ENCODE measurements at places on chromosomes 5 and 9. TPM values are rescaled to one million over a fixed set of nuclear protein-coding genes. Genes with fewer than 3 reads are reported as not detected.

GRCh38 chr5:74401946-74402320, 238.6 kb downstream of the ENC1 start:
- no peak for DNase-seq

- DNase-seq, result no peak
These were observed 63.6 kb upstream of the MAP3K1 start for GRCh38 chr5:56751572-56752313.

DNA sequence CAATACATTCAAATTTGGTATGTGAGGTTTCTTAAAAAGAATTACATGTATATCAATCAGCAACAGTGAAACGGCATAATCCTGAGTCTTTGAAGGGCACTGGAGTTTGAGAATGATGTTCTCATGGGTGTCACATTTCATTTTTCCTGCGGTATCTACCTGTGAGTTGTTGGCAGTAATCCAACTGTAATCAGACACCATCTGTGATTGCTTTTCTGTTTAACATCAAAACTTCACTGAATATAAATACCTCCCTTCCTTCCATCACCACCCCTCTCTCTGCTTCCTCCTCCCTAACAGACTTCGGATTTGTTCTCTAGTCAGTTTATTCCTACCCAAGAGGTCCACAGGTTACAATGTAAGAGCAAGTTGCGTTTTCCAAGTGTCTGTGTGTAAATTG, 275.2 kb upstream of the PCSK5 start:
- peak; percentile 15 for DNase-seq

- no peak for DNase-seq
These were observed 66.3 kb downstream of the FBXL7 start for GRCh38 chr5:15566306-15566705.

DNA sequence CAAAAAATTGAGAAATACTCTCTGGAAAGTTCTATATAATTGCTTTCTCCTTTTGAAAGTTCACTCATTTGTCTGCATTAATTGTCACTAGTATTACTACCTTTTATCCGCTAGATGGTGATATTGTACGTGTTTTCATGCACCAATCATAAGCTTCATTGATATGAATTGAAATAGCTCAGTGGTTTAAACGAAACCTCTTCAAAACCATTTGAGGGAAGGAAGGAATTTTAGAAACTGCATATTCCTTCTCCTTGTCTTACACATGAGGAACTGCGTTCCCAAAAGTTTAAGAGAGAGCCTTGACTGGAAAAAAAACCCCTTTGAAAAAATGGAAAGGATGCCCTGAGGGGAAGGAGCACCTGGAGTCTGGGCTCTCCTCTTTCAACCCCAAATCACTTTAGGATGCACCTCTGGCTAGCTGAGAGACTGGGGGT, 98.6 kb downstream of the YTHDC2 start:
- DNase-seq, result no peak

GRCh38 chr5:152811988-152812387, 406.9 kb upstream of the NMUR2 start:
- no peak for DNase-seq

DNA sequence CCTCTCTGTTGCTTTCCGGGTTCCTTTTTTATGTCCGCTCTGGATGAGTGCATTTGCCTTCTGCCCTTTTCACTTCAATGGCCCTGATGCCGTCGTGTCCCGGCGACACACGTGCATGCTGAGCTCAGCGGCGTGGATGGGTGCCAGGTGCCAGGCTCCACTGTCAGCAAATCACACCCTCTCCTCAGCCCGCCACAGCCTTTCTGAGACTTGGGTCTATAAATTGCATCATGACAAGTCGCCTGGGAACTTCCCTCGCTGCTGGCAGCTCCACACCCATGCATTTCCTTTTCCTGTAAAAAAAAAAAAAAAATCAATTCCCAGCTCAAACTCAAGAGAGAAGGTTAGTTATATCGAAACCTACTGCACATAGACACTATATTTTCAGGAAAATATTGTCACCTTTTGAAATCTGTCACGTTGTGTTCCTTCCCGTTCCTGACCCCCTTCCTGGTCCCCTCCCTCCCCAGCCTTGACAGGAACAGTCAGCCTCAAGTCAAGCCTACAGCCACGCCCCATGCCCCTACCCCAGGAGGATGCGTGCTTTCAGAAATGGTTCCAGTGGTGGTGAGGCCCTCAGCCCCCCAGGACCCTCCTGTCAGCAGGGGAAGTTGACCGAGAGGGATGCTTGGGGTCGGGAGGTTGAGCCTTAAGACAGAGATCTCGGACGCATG, 110.3 kb upstream of the PTCH1 start:
- DNase-seq, result peak; percentile 31

DNA sequence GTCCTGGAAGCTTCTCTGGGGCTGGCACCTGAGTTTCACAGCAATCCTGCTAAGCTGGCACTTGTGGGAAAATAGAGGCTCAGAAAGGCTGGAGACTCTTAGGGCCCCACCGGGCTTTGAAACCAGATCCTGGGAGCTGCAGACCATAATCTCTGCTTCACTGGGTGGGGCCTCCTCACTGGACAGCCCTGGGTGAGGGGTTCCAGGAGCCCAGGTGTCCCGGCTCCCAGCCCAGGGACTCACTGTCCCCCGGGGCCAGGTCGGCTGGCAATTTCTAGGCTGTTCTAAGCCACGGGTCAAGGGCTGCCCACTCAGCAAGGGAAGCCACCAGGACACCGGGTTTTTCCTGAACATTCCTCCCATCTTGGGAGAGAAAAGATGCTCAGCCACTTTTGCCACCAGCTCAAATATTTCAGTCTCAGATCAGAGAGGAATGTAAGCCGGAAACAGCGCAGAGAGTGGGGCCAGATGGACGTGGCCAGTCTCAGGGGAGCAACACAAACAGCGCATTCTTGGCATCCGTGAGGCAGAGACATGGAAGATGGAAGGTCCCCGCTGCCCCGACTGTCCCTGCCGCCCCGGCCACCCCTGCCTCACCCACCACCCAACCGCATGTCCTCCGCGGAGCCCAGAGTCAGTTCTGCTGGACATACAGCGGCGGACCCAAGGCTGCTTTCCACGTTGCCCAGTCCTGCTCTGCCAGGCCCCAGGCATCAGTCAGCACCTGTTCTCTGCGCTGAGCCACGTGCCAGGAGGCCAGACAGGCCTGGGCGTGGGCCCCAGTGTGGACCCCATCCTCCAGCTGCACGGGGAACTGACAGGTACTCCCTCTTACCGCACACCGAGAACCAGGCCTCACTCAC, 72.6 kb downstream of the VAV2 start:
- no peak for DNase-seq

GRCh38 chr9:134678666-134679443, 37.3 kb downstream of the COL5A1 start:
- no peak for DNase-seq

DNA sequence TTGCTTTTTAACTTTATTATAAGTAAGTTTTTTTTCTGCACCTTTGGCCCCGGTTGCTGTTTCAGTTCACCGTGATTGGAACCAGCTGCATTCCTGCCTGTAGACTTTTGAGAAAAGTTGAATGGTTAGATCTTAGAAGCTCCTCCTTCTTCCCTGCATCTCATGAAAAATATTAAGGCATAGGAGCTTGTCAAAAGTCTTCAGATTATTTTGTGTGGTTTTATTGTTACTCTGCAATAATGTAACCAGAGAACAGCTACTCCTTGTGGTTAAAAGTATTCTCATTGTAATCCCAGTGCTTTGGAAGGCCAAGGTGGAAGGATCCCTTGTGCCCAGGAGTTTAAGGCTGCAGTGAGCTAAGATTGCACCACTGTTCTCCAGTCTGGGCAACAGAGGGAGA, 3.3 kb upstream of the SLC2A8 start:
- peak; percentile 57 for DNase-seq

DNA sequence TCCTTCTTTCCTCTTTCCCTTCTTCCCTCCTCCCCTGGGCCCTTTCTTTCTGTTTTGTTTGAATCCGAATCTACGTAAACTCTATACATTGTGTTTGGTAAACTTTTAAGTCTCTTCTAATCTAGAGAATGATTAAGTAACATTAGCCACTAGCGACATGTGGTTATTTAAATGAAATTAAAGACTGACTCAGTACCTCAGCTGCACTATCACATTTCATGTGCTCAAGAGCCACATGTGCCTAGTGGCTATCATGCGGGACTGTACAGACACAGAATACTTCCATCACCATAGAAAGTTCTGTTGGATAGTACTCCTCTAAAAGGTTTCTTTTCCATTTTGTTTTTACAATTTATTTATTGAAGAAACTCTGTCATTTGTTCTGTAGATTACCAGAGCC, 29.0 kb downstream of the DCTN4 start:
- DNase-seq, result no peak

DNA sequence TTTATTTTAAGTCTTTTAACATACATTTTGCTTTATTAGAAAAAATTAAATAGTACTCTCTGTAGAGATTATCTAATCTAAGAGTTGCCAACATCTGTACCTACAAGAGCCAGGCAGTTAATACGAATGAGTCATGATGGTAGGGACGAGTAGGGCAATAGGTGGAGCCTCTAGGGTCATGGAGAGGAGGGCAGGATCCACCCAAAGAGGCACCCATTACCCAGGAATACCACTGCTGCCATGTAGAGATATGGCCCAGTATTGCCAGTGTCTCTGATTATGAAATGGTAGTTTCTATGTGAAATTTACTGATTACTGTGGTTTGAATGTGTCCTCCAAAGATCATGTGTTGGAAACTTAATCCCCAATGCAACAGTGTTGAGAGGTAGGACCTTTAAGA, 170.4 kb downstream of the PIK3R1 start:
- DNase-seq, result no peak

DNA sequence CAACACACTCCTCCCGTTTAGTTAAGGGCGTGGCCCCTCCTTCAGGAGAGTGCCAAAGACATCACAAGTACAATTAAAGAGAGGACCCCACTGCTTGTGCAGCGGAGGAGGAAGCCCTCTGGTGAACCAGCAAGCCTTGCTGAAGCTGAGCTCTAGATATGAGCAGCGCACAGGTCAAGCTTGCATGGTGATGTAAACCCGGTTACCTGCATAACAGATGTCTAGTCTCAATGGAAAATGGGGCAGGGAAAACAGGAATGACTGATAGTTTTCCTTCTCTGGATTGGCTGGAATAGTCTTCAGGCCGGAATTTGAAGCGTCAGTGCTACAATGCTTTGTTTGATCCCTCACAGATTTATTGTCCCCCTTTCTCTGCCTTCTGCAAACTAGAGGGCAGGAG, 66.2 kb downstream of the MROH2B start:
- no peak for DNase-seq

DNA sequence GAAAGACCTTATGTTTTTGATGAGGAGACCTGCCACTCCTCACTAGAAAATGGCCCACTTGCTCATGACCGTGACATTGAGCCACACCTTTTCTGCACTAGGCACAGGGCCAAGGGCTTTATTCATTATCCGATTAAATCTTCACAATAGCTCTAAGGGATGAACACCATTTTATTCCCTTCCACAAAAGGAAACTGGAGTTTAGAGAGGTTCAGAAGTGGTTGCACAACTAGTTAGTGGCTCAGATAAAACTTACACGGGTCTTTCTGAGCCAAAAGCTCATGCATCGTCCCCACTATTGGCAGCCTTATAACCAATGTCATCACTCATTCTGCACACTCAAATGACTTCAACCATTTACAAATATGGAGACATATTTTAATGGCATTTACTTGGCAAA, 39.4 kb downstream of the SUSD1 start:
- DNase-seq, result no peak

- peak; percentile 97 for DNase-seq
These were observed 27.2 kb downstream of the DEPDC1B start for GRCh38 chr5:60672693-60673264.

DNA sequence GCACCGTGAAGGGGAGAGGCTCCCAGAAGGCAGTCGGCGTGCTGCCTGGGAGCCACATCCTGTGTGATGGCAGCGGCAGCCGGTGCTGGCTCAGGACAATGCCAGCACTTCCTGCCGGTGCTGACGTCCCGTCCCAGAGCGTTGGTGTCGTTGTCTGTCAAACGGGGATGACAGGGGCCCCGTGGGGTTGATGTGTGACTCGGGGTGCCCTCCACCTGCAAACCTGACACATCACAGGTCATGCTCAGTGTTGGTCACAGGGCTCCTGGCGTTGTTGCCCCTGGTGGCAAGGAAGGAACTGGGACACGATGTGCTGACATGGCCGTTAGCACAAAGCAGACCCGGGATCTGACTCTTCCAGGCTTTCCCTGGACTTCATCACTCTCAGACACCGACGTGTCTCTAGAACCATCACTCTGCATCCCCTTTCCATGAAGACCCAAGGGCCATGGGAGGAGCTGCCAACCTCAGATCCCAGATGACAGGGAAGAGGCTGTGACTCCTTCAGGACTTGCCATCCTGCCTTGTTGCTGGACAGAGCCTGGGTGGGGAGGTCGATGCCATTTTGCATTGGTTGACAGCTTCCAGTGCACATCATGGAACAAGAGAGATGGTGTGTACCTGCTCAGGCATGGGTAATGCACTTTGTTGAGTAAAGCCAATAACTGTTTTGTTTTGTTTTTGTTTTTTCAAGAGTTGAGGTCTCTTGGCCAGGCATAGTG, 21.5 kb downstream of the PLPP7 start:
- no peak for DNase-seq

- no peak for DNase-seq
These were observed 434.5 kb upstream of the TUSC1 start for GRCh38 chr9:26112724-26113123.

GRCh38 chr5:107676702-107677101, 6.0 kb upstream of the EFNA5 start:
- no peak for DNase-seq

DNA sequence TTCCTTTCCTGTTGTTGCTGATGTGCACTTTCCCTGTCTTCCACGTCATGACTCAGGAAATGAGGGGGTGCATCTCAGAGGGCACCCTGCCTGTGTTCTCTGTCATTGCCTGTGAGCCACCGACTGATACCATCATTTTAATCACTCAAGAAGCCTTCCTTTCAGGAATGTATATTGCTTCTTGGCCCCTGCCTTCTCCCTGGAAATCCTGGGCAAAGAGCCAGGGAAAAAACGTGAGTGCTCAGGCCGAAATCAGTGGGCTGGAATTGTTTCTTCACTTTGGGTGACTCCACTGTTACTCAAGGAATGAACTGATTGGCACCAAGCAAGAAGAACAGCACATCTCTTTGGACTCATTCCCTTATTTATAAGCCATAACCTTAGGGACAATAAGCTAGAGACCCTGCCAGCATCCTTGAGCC, 126.1 kb downstream of the SNX18 start:
- DNase-seq, result no peak

DNA sequence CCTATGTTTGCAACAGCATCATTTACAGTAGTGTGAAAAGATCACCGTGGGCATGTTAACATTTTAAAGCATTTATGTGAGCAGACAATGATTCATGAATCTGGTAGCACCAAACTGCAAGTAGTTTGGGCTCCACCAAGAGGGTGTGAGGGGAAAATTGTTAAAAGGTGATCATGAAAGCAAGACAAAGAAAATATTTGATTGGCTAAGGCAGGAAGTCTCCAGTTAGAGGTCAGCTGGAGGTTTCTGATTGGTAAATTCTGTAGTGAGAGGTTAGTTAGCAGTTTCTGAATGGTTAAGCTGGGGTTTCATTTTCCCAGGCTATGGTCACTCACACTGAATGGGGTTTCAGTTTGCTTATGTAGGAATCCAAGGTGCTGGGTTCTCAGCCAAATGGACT, 13.5 kb upstream of the DRD1 start:
- DNase-seq, result no peak

NRG2 gene
- polyA plus RNA-seq, result 1.1 TPM

CCL21 gene
- polyA plus RNA-seq, result 60.4 TPM

ENTPD8 gene
- 14.2 TPM for polyA plus RNA-seq

OLFML2A gene
- 11.7 TPM for polyA plus RNA-seq

SPATA31A6 gene
- not detected for polyA plus RNA-seq

TEX10 gene
- 22.6 TPM for polyA plus RNA-seq

EMB gene
- 69.5 TPM for polyA plus RNA-seq

SNAPC4 gene
- 11.3 TPM for polyA plus RNA-seq
